ENCODE measurements at places on chromosomes 5 and 9.
A peak's percentile ranks its signal among the peaks of the same experiment; 100 is the strongest.

DNA sequence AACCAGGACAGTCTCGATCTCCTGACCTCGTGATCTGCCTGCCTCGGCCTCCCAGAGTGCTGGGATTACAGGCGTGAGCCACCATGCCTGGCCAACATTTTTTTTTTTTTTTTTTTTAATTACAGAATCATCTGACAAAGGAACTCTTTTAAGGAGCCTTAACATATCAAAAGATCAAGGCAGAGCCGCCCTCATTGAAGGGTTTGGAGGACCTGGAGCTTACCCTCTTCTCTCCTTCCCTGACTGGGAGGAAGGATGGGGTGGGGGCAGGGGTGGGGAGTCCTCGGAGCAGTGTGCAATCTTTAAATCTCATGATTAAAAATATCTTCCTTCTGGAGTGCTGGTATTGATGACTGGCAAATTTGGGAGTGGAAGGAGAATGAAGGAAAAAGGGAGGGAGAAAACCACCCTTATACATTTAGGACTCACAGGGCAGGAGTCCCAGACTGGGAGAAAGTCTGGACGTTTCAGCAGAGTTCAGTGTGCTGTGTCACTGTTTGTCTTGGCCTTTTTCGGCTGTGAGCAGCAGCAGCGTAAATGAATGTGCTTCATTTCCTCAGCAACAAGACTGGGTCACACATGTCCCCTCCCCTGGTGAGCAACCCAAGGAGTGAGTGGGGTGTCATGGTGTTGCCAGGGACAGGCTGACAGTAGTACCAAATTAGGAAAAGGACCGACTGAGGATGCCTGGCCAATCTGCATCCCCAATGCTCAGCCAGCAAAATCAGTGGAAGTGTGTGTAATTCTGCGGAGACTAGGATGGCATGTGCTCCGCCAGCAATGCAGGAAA, 115.3 kb upstream of the BNC2 start:
- DNase-seq = no peak

DNA sequence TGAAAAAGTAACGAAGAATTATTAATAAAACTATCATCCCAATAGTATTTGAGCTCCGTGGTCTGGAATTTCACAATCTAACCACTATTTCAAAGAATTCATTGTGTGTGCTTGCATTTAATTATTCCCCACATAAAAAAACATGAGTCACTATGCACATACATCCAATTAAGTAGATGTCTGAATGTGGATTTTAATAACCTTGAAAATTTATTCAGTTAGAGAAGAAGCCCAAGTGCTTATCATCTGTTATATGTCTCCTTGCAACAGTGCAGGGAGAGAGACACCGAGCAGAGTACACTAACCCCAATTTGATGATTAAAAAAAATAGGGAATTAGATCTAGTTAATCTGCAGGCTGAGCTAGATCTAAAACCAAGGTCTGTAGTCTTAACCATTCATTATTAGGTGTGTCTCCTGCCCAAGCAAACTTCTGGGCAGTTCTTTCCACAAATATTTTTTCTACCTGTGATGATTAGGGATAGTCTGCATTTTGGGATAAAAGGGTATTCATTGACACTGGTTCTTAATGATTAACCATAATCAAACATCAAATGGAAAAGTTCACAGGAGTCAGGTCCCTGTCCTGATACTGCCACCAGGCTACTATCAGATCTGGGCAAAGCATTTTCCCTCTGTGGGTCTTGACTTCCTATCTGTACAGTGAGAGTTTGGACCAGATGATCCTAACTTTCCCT, 164.2 kb downstream of the GRIA1 start:
- no peak for DNase-seq

DNA sequence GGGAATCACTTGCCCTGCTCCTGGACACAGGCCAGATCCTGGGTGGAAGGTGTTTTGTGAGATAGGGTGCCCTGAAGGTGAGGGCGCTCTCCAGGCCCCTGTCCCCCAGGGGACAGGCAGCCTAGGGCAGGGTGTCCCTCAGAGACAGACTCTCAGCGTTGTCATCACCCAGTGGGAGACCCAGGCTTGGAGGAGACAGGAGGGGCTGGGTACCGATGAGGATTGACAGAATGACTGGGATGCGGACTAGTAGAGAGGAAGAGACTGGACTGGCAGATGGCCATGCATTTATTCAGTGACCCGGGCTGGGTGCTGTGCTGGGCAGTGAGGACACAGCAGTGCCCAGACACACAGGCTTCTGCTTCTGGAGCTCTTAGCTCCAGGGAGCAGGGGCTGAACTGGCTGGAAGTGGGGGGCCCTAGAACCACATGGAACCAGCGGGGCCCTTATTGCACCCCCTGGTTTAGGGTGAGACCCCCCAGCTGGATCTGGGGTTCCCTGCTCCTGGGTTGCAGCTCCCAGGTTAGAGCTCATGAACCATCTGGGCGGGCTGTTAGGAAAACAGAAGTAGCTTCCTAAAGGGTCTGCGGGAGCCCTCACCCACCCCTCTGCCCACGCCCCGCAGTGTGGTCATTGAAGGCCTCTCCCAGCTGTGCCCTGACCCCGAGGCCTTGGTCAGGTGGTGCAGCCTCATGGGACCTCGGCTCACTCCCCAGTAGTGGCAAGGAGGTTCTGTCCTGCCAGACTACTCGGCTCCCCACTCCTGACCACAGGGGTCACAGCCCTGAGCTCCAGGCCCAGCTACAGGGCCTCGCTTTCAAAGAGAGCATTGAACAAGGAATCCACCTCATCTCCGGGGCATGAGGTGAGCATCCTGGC, 116.7 kb upstream of the LMX1B start:
- DNase-seq = no peak

GRCh38 chr5:1392261-1392660, 47.4 kb upstream of the CLPTM1L start:
- DNase-seq = no peak

DNA sequence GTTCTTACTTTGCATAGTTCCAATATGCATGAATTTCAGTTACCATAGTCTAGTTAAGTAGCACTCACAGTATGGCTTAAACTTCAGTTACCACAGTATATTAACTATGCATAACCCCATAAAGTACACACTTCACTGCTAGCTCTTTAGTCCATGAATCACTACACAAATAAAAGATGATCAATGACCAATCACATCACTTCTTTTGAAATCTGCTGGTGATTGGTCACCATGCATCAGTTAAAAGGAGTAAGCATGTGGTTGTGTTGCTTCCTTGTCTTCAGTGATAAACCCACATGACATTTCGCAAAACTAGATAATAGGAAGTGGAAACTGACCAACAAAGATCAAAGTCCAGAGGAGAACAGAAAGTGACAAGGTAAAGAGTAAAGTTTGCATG, 79.0 kb downstream of the TAF11L14 start:
- DNase-seq = no peak

DNA sequence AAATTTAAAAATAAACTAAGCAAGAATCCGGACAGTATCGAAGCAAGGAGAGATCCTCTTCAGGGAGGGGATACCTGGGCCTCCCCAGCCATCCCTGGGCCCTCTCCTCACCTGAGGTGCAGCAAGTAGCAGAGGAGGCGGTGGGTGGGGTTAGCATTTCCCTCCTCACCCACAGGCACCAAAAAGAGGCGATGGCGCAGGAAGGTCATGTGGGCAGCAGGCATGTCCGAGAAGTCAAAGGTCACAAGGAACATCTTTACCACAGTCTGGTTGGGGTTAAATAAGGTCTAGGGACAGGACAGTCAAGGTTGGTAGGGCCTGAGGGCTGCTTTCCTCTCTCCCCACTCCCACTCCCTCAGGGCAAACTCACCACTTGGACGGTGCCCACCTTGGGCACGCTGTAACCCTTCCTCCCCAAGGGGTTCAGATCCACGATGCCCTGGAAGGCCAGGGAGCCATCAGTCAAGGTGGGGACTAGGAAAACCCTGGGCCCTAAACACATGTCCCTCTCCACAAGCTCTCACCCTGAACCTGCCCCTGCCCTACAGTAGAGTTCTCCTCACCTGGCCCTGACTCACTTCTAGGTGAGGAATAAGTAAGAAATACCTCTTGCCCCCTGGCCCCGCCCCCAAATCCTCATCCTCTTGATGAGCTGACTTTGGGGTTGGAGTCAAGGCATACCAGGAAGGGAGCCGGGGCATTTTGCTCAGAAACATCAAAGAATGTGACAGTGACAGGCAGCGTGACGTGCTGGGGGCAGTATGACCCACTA, 2.8 kb upstream of the STOML2 start:
- no peak for DNase-seq

DNA sequence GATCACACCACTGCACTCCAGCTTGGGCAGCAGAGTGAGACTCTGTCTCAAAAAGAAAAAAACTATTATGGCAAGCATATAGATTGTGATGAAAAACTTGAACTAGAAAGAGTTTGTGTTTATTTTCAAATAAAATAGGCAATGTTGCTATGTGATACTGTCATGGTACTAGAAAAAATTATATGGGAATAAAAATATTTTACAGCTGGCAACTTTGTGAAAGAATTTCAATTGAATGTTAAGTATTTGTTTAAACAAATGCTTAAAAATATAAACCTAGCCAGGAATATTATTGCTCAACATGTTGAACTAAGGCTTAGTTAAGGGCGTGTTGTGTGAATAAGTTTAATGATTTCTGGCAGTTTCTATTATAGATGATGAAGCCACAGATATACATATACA, 31.7 kb downstream of the HSDL2 start:
- DNase-seq = peak; percentile 7

GRCh38 chr5:68370196-68370595, 154.6 kb downstream of the PIK3R1 start:
- DNase-seq = no peak

- DNase-seq = no peak
These were observed 198.5 kb upstream of the TARS1 start for GRCh38 chr5:33242277-33242676.

- DNase-seq = no peak
These were observed 735.8 kb upstream of the WWC1 start for GRCh38 chr5:167555565-167556166.

DNA sequence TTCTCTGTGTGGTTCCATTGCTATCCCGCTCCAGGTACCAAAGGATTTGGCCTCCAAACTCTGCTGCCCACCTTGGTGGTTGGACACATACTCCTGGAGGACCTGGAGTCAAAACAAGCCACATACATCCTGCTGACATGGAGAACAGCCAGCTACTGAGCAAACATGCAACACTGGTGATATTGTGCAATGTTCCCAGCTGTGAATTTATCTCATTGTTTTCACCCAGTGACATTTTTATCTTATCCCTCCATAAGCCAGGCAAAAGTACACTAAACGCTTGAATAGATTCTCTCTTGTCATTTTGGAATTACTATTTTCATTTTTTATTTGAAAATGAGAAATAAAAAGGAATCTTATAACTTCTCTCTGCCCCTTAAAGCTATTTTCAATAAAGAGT, 11.1 kb upstream of the CTSL start:
- DNase-seq = peak; percentile 80

- peak; percentile 44 for DNase-seq
These were observed 43.6 kb upstream of the TNFSF15 start for GRCh38 chr9:114849450-114849849.

GRCh38 chr9:4689687-4690104, 10.3 kb downstream of the CDC37L1 start:
- no peak for DNase-seq

- no peak for DNase-seq
These were observed 235.0 kb downstream of the FANCC start for GRCh38 chr9:95082401-95083084.

DNA sequence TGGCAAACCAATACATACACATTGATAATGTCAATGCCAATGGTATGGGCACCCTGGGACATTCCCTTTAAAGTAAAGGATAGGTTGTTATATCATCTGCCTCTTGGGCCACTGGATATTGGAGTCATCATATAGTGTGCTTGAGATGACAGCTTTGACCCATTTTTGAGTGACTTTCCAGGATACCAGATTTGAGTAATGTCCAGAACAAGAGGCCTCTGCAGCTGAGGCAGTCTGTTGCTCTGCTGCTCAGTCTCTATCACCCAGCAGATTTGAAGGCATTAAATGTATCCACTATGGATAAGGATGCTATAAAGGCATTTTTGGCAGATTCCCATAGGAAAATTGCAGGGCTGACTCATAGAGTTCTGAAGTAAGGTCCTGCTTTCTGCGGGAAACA, 525.6 kb upstream of the SEMA6A start:
- DNase-seq = no peak

DNA sequence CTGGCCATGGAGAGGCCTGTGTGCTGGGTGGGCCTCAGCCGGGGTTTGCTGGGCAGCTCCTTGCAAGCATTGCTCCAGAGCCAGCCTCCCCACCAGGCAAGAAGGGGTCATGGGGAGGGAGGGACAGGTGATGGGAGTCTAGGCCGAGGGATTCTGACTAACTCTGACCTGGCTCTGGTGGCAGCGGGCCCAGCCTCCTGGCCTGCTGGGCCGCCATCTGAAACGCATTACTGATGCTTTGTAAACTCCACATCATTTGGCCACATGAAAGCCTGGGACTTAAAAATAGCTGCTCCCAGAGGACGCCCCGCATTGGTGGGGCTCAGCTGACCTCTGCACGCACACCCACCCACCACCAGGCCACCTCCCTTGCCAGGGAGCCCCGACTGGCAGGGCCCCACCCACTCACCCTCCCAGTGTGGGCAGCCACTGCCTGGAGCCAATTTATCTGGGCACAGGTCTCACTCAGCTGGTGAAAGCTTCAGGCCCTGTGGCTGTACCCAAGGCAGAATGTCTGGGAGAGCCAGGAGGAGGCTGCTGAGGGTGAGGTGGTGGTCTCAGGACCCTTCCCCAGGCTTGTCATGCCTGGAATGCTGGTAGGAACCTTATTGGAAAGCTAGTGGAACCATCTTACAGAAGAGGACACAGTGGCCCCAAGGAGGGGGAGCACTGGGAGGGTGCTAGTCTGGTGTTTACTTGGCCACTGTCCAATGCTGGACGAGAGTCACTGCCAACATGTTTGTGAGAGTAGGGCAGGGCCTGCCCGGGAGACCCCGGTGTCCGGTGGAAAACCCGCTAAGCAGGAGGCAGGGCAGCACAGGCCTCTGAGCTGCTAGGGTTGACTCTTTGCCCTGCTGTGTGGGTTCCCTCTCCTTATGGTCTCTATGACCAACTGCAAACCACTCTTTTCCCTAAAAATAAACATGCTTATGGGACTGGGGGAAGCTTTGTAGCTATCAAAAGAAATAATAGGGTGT, 10.8 kb downstream of the TCF7 start:
- peak; percentile 93 for DNase-seq

GRCh38 chr5:179142434-179143198, 82.4 kb downstream of the ZNF354C start:
- DNase-seq = peak; percentile 48

GRCh38 chr5:179833056-179833708, 12.5 kb downstream of the SQSTM1 start:
- DNase-seq = no peak

DNA sequence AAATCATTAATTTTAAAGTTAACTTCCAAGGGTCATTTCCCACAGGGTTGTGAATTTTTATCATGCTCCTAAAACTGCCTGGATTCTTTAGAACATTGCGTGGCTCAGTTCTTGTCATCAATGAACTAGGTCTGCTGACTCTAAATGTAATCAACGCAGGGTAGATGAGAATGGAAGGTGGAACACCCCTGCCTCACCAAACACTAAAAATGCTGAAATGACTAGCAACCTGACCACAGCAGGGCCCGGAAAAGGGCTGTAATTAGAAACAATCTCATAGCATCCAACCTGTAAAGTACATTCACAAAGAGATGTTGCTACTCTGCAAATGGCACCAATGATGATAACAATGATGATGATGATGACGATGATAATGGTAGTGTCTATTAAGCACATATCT, 356.9 kb downstream of the DEPDC1B start:
- DNase-seq = no peak

GRCh38 chr5:43042626-43043399, 2.7 kb upstream of the ANXA2R start:
- peak; percentile 53 for DNase-seq
